Sigmoid colon (tissue), 7 donors: ENCODE measurements at places on chromosomes 6 and 20.

DNA sequence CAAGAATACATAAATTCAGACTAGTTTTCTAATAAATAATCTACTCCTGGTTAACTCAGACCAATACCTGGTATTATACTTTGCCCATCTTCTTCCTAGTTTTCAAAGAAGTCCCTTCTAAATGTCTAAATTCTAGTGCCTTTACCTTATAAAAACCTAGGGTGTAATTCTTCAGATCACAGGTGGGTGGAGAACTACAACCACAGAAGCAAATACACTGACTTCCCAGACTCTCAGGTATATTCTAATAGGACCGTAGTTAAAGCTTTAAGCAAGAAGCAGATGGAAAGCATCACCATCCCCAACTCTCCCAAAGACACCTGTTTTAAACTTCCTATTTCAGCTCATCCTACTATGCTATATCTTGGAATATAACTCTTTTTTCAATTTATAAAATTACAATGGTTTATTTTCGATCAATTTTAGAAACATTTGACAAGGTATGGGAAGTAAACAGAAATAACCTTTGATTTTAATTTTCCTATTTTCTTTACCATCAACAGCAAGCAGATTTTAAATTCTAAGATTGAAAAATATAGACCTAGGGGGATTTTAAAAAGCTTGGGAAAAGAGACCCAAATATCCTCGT lies 15.8 kb downstream of the MAN1A1 start:
- H3K36me3 ChIP-seq: no peaks in the 10 kb centered on the region
- peaks cover 60% of the 10 kb centered on the region for H3K4me1 ChIP-seq
- H3K27me3 ChIP-seq: no peaks in the 10 kb centered on the region
- no peak overlapping the region for H3K4me3 ChIP-seq
- H3K27ac ChIP-seq: no peak overlapping the region

- H3K27me3 ChIP-seq: no peaks in the 10 kb centered on the region
- no peak for DNase-seq
- H3K4me1 ChIP-seq: no peaks in the 10 kb centered on the region
- H3K36me3 ChIP-seq: peaks cover 5% of the 10 kb centered on the region
Measured at GRCh38 chr6:310671-311070, 18.4 kb downstream of the DUSP22 start.

GRCh38 chr20:39778847-39779604 lies 816.9 kb downstream of the DHX35 start:
- no peaks in the 10 kb centered on the region for H3K27me3 ChIP-seq
- no peaks in the 10 kb centered on the region for H3K36me3 ChIP-seq
- no peak overlapping the region for H3K27ac ChIP-seq
- H3K4me1 ChIP-seq: peaks cover 16% of the 10 kb centered on the region
- DNase-seq: no peak

GRCh38 chr20:41406353-41406752 lies 39.7 kb upstream of the EMILIN3 start:
- H3K27ac ChIP-seq: no peak overlapping the region
- H3K36me3 ChIP-seq: peaks cover 23% of the 10 kb centered on the region
- no peak for DNase-seq

DNA sequence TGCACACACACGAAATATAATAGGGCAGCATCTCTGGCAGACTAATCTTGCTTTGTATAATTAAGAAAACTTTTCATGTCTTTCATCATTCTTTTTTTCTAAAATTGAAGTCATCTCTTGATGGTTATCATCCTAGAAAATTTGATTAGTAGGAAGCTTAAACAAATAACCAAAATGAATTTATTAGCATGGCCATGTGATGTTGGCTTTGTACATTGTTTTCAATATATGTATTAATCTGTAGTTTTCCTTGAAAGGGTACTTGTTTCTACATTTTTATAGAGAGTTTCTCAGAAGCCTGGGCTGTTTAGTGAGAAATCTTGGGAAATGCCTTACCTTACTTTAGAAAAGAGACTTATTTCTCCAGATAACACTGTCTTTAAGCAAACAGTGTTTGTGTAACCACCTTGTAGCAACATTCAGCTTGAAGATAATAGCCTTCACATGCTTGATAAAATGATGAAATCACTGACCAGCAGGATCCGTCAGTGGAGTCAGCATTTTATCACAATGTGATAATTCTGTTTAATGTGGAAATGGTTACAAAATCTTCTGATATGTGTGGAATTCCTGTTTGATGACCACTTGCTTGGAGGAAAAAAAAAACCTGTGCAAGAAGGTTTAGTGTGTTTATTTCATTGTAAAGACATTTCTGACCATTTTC lies 147.8 kb downstream of the MACROD2 start:
- DNase-seq: no peak
- H3K4me1 ChIP-seq: no peaks in the 10 kb centered on the region
- no peak overlapping the region for H3K4me3 ChIP-seq

DNA sequence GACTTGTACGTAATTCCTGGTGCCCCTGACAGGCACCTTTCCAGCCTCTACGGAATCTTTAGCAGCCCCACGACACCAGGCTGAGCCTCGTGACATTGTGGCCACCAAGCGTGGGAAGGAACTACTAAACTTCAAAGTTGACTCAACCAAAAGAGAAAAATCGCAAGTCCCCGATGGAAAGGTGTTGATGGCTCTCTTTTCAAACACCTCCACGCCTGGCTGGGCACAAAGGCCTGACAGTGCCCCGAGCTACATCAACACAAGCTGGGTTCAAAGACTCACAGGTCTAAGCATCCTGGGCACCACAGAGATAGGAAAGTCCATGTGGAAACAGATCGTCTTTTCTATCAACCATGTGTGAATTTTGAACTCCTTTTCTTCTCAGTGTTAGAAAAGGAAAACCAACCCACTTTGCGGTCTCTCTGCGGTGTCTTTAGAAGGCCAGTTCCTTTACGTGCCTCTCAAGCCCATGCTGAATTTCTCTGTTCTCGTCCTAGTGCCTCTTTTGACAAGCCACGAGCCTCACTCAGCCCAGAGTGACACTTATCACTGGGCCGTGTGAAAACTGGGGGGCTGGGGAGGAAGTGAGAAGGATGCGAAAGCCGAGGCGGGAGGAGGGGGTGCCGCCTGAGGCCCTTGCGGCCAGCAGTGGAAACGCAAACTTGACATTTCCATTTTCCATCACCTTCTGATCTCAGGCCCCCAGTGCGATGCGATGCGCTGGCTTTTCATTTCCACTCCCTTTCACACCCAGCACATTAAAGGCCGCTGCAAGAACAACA lies 59.4 kb downstream of the GFOD1 start:
- DNase-seq: no peak
- H3K4me3 ChIP-seq: no peak overlapping the region
- H3K4me1 ChIP-seq: no peaks in the 10 kb centered on the region
- H3K27ac ChIP-seq: peak overlapping the region; percentile 3

DNA sequence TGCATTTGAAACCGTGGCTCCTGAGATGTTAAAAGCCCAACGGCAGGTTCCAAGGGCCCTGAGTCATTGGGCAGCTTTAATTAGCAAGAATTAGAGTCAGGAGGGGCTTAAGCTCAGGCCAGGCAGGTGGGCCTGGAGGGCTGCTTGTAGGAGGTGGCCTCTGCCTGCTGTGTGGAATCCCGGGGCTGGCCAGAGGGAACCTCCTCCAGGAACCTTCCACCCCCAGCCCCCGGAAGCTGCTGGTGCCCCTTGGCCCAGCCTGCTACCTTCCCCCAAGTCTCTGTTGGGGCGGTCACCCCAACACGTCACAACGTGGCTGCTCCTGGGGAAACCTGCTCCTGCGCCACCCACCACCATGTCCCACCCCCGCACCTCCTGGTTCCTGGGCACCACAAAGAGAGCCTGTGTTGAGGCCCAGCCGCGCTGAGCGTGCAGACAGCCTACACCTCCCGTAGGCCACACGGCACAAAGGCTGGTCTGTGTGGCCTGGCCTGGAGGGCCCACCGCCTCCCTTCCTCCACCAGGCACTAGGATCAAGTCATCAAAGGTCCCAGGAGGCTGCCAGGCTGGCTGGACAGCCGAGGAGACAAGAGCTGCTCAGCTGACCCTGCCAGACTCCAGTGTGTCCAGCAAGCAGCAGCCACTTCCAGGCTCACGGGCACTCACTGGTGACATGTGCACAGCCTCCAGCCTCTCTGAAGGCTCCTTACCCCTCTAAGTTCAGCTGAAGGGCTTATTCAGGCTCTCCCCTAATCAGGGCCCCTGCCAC lies 86.3 kb downstream of the SNX5 start:
- DNase-seq: peak; percentile 53
- H3K4me1 ChIP-seq: no peaks in the 10 kb centered on the region
- no peaks in the 10 kb centered on the region for H3K36me3 ChIP-seq
- no peaks in the 10 kb centered on the region for H3K27me3 ChIP-seq
- no peak overlapping the region for H3K4me3 ChIP-seq

DNA sequence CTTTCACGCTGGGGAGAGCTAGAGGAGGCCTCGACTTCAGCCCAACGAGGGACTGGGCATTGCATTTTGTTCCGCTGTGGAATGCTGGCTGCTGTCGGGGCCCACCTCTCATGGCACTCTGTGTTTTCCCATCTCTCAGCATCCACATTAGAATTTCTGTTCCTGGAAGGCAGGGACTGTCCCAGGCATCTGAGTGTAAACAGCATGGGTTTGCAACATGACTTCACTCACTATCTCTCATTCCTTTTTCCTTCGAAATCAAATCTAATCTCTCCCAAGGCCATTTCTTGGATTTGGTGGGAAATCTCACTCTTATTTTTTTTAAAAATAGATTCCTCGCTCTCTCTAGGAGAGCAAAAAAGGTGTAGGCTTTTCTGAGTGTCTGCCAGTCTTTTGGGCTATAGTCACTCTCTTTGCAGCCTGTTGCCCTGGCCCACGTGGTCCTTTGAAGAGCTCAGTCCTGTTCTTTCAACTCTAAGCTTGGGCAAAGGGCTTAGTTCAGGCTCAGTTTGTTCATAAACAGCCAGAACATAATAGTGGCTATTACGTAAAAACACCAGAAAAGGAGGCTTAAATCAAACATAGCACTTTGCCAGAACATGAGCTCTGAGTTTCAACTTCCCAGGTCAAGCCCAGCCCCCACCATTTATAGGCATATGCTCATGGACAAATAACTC lies 284.6 kb upstream of the ZFP64 start:
- H3K4me1 ChIP-seq: no peaks in the 10 kb centered on the region
- H3K36me3 ChIP-seq: no peaks in the 10 kb centered on the region
- DNase-seq: no peak
- H3K4me3 ChIP-seq: no peak overlapping the region

- DNase-seq: no peak
- no peak overlapping the region for H3K4me3 ChIP-seq
- H3K27me3 ChIP-seq: no peaks in the 10 kb centered on the region
- no peaks in the 10 kb centered on the region for H3K4me1 ChIP-seq
- no peaks in the 10 kb centered on the region for H3K36me3 ChIP-seq
- no peak overlapping the region for H3K27ac ChIP-seq
Measured at GRCh38 chr6:67496191-67496590, 1138.9 kb upstream of the ADGRB3 start.

GRCh38 chr6:50030777-50031562 lies 9.2 kb upstream of the DEFB110 start:
- H3K36me3 ChIP-seq: no peaks in the 10 kb centered on the region
- H3K27ac ChIP-seq: no peak overlapping the region
- H3K4me1 ChIP-seq: no peaks in the 10 kb centered on the region
- no peak for DNase-seq
- no peaks in the 10 kb centered on the region for H3K27me3 ChIP-seq

DNA sequence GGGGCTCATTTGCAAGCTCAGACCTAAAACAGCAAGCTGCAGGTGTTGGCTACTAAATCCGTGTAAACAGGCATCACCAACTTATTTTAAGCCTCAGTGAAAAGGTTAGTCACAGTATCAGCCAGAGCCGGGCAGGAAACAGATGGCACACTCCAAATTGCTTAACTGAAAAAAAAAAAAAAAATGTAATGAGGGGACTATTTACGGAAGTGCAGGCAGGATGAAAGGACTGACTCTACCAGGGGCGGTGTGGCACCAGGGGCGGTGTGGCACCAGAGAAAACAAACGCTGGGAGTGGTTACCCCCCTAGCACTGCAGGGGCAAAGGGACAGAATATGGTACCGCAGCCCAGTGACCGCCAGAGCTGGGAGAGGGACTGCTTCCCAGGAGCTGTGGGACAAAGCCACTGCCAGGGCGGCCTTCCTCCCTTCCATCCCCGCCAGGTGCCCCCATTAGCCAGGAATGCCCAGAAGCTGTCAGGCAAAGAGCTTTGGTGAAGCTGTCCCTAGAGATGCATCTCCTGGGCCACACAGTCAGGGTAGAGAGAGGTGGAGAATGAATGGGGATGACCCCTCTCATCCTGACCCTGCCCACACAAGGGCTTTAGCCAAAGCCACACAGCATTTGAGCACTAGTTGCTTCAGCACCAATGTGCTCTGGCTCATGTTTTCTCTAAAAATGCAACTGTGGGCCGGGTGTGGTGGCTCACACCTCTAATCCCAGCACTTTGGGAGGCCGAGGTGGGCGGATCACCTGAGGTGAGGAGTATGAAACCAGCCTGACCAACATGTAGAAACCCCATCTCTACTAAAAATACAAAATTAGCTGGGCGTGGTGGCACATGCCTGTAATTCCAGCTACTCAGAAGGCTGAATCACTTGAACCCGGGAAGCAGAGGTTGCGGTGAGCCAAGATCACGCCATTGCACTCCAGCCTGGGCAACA lies 39.6 kb upstream of the GFOD1 start:
- peak overlapping the region; percentile 43 for H3K27ac ChIP-seq
- no peaks in the 10 kb centered on the region for H3K27me3 ChIP-seq
- H3K4me1 ChIP-seq: no peaks in the 10 kb centered on the region
- DNase-seq: peak; percentile 70

DNA sequence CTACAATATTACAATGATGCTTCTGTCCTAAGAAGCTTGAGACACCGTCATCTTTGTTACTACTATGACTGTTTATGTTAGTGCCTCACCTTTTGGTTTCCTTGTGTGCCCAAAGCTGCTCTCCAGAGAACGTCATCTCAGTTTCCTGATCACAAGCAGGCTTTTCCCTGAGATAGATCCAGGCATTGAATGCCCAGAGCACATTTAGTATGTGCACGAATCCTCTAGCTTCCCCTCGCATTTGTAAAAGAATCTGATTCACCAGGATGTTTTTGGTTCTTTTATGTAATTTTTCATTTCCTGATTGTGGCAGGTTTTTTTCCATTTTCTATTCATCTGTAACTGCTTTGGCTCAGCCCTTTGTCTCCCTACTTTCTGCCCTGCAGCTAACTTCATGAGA lies 100.2 kb upstream of the TMEM181 start:
- DNase-seq: no peak
- H3K36me3 ChIP-seq: no peaks in the 10 kb centered on the region
- H3K27me3 ChIP-seq: no peaks in the 10 kb centered on the region
- no peak overlapping the region for H3K4me3 ChIP-seq
- H3K4me1 ChIP-seq: no peaks in the 10 kb centered on the region
- no peak overlapping the region for H3K27ac ChIP-seq

DNA sequence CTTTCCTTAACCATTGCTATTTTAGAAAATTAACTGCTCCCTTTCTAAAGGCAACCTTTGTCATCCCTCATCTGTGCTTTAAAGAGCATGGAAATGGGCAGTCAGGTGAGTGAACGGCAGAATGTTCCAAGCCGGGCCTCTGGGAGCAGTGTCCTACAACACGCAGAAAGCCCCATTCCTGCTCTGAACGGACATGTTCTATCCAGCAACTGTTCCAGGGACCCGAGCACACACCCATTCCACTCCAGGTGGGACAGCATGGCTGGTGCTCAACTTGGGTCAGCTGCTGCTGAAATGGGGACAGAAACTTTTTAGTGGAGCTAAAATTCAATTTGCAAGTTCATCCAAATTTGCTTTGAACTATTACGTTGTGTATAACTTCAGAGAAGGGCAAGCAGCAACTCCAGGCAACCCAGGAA lies 26.7 kb downstream of the DIDO1 start:
- H3K27me3 ChIP-seq: no peaks in the 10 kb centered on the region
- H3K4me3 ChIP-seq: no peak overlapping the region
- H3K36me3 ChIP-seq: peaks cover 61% of the 10 kb centered on the region
- H3K27ac ChIP-seq: peak overlapping the region; percentile 3

- H3K36me3 ChIP-seq: no peaks in the 10 kb centered on the region
- H3K27me3 ChIP-seq: no peaks in the 10 kb centered on the region
- H3K4me1 ChIP-seq: no peaks in the 10 kb centered on the region
- DNase-seq: no peak
- no peak overlapping the region for H3K27ac ChIP-seq
Measured at GRCh38 chr20:52422574-52423336, 231.2 kb upstream of the ZFP64 start.
